Myocyte (in vitro differentiated cells): ENCODE measurements at places on chromosomes 3 and 15.

- DNase-seq = no peak
Observed at GRCh38 chr3:193841581-193841980, 248.6 kb downstream of the OPA1 start.

GRCh38 chr15:68230157-68231100 lies 901 bp upstream of the CLN6 start:
- DNase-seq = no peak

DNA sequence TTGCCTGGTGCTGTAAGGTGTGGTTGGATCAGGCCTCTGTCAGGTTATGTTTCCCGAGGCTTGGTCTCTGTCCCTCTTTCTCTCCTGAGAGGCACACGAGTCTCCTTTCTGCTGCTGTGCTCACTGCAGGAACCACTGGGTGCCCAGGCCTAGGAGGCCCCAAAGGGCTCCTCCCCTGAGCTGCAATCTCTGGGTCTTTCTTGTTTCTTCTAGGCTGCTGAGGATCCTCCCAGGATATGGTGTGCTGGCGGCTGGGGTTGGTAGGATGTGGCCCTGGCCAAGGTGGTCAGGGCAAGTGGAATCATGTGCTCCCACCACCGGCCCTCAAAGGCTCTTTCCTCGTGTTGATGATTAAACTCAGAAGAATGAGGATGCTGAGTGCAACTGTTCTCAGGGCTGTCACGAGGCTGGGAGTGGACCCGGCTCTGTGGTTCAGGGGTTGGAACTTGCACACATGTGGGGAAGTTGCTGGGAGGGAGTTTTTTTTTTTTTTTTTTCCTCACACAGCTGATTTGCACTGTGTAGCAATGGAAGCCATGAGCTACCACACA lies 43.6 kb upstream of the CTSH start:
- peak; percentile 100 for DNase-seq

DNA sequence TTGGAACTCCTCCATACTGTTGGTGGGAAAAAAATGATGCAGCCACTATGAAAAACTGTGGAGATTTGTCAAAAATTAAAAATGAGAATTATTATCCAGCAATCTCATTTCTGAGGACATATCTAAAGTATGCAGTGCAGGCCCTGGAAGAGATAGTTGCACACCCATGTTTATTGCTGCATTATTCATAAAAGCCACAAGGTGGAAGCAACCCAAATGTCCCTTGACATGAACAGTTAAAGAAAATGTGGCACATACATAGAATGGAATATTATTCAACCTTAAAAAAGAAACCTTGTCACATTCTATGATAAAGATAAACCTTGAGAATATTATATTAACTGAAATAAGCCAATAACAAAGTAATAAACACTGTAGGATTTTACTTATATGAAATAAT lies 80.9 kb upstream of the ARHGEF26 start:
- DNase-seq = no peak

DNA sequence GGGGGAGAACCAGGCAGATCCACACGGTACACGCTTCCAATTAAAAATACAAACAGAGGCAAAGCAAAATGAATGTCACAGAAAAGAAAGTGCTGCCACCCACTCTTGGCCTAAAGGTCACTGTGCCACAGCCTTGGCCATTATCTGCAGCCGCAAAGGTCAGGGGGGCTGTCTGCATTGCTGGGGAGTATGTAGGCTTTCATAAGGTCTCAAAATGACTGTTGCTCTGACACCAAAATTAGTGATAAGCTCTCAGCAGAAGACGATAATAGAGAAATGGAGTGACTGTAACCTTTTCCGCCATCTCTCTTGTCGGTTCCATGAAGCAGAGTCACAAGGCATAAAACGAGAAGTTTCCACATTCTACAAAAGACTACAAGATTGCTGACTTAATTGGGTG lies 374.2 kb upstream of the ICE2 start:
- no peak for DNase-seq

DNA sequence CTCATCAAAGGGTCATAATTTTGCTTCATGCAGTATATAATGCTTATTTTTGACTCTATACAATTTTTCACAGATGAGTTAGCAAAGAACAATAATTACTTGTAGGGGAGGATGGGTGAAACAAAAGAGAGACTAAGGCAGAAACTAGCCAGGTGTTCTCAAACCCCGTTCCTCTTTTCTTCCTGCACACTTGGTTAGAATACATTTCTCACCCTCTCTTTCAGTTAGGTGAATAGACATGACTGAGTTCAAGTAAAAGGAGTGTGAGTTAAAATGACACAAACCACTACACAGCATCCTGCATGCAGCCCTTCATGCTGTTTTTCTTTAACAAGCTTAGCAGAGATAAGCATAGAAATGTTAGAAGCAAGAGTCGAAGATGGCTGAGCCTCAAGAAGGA lies 922.2 kb downstream of the TBL1XR1 start:
- DNase-seq = no peak

DNA sequence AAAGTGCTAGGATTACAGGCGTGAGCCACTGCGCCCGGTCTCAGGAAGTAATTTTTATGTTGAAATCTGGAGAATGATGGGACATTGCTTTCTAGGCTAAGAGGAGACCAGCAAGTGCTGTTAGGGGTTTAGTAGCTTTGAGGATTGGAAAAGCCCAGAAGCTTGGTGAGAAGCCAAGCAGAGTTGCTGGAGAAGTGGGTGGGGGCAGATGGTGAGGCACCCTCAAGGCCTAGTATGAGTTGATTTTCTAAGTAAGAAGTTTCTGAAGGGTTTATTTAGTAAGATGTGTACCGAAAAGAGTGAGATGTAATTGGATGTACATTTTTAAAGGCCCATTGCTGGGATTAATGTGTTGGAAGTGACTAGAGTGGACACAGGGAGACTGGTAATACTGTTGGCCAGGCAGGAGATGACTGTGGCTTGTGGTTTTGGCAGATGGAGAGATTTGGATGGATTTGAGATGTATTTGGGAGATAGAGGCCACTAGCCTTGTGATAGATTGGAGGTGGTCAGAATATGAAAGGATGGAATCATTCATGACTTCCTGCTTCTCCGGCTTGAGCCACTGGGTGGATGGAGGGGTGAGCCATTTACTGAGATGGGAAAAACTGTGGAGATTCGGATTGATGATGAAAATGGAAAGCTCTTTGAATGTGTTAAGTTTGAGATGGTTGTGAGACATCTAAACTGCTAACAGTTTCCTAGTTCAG lies 2.3 kb downstream of the LRRC28 start:
- peak; percentile 85 for DNase-seq

GRCh38 chr3:178137831-178138230 lies 398.4 kb upstream of the KCNMB2 start:
- no peak for DNase-seq
